ENCODE measurements at places on chromosomes 1 and 21. TPM values are rescaled to one million over a fixed set of nuclear protein-coding genes. Genes with fewer than 3 reads are reported as not detected.

Gene DNAJC6
- total RNA-seq: 4.7 TPM

Gene GPX7
- total RNA-seq: 5.2 TPM

Gene UCHL5
- total RNA-seq: 43.0 TPM

Gene RAB29
- 13.7 TPM for total RNA-seq

Gene ATP5PB
- 671 TPM for total RNA-seq

GRCh38 chr1:67939186-67939743 is 106.0 kb upstream of the GNG12 start:
- DNase-seq: no peak

GRCh38 chr21:43933199-43933598 is 68.2 kb downstream of the AGPAT3 start:
- no peak for DNase-seq

- DNase-seq: no peak
Observed at GRCh38 chr1:232868793-232869491, 63.7 kb downstream of the MAP10 start.

- no peak for DNase-seq
Observed at GRCh38 chr1:165580931-165581871, 37.4 kb downstream of the LRRC52 start.

DNA sequence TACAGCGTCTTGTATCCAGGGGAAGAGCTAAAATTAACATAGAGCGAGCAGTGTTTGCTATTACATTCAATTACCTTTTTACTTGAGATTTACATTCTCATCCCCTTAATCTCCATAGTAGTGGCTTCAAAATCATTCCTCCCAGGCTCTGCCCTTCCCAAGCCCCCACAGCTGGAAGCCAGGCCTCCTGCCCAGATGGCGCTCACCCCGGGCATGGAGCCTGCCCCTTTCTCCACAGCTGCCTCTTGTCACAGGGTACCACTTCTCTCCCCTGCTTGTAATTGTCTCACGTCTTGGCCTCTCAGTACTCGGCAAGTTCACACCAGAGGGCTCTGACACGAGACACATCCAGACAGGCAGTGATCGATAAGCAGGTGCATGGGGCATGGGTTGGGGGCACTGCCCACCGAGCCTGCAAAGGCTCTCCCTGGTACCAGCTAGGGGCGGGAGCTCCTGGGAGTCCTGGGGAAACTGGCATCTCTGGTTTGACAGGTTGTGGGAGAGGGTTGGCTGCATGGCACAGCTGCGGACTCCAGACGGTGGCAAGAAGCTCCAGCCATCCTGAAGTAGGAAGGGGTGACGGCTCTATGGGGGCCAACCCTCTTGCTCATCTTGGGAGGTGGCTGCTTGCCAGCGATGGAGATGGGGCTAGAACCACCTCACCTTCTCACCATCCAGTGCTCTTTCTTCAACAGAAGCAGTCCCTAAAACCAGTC is 20.1 kb downstream of the CASZ1 start:
- DNase-seq: peak; percentile 11

DNA sequence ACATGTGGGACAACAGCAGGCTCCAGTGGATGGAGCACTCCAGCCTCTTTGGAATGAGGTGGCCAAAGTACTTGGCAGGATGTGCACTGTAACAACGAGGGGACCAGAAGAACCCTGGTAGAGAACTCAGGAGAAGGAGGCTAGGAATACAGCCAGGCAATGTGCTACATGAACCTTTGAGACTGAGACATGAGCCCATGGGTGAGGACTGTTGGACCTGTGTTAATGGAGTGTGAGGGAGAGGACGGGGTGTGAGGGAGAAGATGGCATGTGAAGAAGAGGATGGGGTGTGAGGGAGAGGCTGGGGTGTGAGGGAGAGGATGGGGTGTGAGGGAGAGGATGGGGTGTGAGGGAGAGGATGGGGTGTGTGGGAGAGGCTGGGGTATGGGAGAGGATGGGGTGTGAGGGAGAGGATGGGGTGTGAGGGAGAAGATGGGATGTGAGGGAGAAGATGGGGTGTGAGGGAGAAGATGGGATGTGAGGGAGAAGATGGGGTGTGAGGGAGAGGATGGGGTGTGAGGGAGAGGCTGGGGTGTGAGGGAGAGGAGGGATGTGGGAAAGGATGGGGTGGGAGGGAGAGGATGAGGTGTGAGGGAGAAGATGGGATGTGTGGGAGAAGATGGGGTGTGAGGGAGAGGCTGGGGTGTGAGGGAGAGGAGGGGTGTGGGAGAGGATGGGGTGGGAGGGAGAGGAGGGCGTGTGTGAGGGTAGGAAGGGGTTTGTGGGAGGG is 62.3 kb upstream of the ARTN start:
- DNase-seq: no peak

DNA sequence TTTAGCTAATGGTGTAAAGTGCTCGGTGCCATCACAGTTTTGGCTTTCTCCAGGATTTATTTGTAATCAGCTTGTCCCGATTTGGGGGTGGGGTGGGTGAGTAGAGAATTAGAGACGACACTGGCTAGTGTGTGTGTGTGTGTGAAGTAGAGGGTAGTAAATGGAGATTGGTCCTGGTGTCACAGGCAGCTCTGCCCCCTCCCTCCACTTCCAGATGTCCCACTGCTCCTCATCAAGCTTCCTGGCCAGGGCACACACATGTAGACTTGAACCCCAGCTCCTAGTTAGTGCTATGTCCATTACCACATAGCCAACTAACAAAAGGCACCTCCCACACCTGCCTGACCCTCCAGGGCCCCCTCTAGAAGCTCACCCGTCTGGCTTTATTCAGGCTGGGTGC is 3.2 kb downstream of the TRNP1 start:
- DNase-seq: no peak

DNA sequence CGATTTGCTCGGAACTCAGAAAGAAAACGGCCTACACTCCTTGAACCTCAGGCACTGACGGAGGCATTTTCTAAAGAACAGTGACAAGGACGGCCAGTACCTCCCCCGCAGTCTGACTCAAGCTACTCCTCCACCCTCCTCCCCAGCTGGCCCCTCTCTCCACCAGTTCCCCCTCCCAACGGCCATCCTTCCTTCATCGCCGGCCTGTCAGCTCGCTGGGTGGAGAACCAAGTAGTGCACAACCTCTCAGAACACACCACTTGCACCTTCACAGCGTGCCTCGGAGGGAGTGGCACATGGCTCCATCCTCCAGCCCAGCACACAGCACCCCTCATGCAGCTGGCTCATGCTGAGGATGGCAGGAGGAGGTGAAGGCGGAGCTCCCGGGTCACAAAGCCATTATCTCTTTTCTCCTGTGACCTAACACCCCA is 58.8 kb downstream of the TOR1AIP2 start:
- peak; percentile 58 for DNase-seq

GRCh38 chr1:3539707-3540425 is 71.4 kb downstream of the MEGF6 start:
- DNase-seq: no peak

- no peak for DNase-seq
Observed at GRCh38 chr1:8976338-8976737, 30.7 kb downstream of the CA6 start.

DNA sequence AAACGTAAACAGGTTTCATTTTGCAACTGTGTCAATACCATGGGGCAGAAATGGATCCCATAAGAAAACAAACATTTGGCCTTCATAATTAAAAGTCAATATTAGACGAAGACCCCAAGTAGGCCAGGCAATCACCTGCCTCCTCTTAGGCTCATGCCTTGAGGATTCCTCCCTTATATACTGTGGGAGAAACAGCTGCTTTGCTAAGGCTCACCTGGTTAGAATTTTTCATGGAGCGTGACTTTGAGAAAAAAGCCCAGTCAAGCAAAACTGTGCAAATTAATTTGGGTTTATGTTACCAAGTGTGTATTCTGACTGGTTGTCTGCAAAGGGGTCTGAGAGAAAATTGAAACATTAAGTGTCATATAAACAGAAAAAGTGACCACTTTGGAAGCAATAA is 605.3 kb upstream of the USP24 start:
- no peak for DNase-seq

- no peak for DNase-seq
Observed at GRCh38 chr1:212101735-212102134, 66.2 kb downstream of the DTL start.

DNA sequence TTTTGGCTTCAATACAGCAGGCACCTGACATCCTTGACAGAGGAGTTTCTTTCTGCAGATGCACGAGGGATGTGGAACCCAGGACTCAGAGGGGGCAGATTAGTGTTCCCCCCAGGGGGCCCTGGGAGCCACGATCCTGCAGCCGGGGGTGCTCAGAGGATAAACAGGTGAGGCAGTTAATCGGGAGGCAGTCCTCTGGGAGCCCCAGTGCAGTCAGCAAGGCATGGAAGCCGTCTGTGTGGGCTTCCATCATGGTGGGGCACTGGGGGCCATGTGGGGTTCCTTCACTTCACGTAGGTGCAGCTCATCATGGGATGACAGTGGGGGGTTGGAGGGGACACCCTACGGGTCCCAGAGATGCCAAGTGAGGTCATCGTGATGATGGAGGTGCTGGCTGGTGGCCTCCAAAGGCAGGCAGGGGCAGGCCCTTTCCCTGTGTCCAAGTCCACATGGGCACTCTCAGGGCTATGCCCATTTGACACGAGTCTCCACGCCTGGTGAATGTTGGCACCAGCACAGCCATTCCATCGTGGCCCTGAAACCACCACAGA is 59.3 kb upstream of the ABCG1 start:
- DNase-seq: no peak

DNA sequence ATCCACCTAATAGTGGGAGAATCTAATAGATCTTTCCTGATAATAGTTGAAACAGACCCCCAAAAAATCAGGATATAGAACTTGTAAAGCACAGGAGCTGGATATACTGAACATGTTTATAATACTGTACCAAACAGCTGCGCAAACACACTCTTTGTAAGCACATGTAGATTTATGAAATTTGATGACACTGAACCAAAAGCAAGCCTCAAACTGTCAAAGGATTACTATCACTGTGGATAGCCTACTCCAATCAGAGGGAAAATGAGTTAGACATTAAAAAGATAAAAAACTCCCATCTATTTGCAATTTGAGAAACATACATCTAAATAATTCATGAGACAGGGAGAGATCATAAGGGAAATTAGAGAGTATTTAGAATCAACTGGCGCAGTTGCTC is 26.1 kb downstream of the RCAN3 start:
- DNase-seq: no peak

DNA sequence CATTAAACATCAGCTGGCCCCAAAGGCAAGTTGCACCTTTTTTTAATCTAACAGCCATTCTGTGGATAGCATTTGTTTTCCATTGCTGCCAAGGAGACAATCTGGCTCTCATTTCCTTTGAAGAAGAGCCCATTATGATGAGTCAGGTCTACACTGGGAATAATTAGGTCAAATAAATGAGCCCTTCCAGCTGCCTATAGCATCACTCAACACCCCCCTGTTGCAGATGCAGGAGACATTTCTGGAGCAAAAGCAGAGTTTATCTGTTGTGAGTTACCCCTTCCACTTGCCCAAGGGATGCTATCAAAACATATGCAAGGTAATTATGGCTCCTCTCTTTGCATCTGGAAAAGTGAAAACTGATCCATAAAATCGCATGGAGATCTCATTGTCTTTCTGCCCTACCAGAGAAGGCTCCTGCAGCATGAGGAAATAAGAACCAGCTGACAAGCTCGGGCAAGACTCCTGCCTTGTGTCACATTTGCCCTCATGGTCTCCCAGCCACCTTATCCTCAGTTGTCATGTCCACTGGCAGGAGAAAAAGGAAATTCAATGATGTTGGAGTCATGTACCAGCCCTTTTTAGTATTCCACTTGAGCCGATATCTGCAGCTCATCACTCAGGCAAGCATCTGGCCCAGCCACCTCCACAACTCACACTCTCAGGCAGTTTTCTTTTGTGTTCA is 135.9 kb downstream of the SLC30A10 start:
- no peak for DNase-seq

All from left ventricle myocardium inferior (tissue), 1 donor.